ENCODE measurements at places on chromosomes 4 and X.
A peak's percentile ranks its signal among the peaks of the same experiment; 100 is the strongest.

DNA sequence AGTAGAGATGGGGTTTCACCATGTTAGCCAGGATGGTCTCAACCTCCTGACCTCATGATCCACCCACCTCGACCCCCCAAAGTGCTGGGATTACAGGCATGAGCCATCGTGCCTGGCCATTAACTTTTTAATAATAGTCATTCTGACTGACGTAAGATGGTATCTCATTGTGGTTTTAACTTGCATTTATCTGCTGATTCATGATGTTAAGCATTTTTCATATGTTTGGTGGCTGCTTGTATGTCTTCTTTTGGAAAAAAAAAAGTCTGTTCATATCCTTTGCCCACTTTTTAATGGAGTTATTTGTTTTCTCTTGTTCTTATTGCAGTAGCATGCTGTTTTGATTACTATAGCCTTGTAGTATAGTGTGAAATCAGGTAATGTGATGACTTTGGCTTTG, 45.8 kb downstream of the ANXA10 start:
- peak; percentile 90 for DNase-seq

GRCh38 chr4:128068918-128069317, 7.8 kb downstream of the LARP1B start:
- DNase-seq: peak; percentile 74

DNA sequence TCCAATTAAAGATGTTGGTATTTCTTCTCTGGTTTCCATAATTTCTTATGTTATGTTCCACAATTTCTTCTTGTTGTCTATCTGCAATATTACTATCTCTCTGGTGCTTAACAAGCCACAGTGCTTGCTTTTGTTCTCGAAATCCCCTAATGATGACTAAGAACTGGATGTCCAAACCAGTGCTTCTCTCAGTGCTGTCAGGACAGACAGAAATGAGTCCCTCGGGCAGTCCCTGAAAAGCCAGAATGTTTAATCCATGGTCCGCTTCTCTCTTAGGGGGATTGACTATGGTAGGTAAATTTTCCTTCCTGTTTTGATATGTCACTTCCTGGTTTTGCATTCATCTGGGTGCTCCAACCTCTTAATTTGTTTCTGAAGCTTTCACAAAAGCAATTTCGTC, 321.6 kb upstream of the PCDH10 start:
- DNase-seq: no peak

GRCh38 chr4:20422398-20422797, 170.7 kb downstream of the SLIT2 start:
- peak; percentile 78 for DNase-seq

- peak; percentile 58 for DNase-seq
Observed at GRCh38 chr4:20474119-20474518, 222.4 kb downstream of the SLIT2 start.

- peak; percentile 18 for DNase-seq
Observed at GRCh38 chrX:124085063-124085462, 123.6 kb downstream of the STAG2 start.

GRCh38 chr4:156705311-156705710, 266.3 kb downstream of the PDGFC start:
- peak; percentile 18 for DNase-seq

- peak; percentile 38 for DNase-seq
Observed at GRCh38 chrX:119055687-119056086, 17.1 kb upstream of the CT47C1 start.

DNA sequence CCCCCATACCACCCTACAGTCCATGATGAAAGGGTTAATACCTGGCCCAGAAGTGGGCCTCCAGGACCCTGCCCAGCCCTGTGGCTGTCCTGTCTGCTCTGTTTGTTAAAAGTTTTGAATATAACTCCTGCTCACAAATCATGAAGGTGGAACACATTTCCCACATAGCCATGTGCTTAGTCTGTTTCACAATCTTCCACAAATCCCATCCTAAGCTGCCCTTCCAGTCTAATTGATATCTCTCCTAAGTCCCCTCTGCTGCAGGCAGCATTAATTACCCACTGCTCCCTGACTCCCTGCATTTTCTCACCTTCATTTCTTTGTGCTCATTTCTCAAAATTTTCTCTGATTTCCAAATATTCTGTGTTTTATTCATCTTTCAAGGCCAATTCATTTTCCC, 142.6 kb downstream of the AASDH start:
- no peak for DNase-seq

- DNase-seq: peak; percentile 47
Observed at GRCh38 chr4:55385201-55385649, 10.5 kb upstream of the TMEM165 start.

- DNase-seq: peak; percentile 23
Observed at GRCh38 chr4:98148856-98149255, 5.6 kb upstream of the STPG2 start.

GRCh38 chr4:1864076-1865008, 6.9 kb upstream of the NSD2 start:
- DNase-seq: no peak

GRCh38 chrX:103637604-103638338, 9.0 kb downstream of the TCEAL1 start:
- no peak for DNase-seq

- DNase-seq: no peak
Observed at GRCh38 chr4:98614662-98615061, 43.7 kb downstream of the TSPAN5 start.

DNA sequence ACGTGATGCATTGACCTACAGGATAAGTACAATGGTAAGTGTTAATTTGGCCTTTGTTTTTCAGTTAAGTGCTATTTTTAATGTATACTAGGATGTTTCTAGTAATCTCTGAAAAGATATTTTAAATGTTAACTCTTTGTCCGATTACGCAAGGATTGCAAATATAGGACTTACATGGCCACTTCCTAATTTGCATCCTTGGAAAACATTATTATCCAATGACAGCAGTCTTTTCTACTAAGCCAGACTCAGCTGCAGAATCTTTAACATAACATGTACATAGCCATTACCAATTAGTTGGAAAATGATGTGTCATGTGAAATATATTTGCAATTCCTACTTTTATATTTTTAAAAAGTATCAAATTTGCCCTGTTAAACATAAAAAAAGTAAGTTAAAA, 124.7 kb downstream of the MID1 start:
- DNase-seq: no peak

DNA sequence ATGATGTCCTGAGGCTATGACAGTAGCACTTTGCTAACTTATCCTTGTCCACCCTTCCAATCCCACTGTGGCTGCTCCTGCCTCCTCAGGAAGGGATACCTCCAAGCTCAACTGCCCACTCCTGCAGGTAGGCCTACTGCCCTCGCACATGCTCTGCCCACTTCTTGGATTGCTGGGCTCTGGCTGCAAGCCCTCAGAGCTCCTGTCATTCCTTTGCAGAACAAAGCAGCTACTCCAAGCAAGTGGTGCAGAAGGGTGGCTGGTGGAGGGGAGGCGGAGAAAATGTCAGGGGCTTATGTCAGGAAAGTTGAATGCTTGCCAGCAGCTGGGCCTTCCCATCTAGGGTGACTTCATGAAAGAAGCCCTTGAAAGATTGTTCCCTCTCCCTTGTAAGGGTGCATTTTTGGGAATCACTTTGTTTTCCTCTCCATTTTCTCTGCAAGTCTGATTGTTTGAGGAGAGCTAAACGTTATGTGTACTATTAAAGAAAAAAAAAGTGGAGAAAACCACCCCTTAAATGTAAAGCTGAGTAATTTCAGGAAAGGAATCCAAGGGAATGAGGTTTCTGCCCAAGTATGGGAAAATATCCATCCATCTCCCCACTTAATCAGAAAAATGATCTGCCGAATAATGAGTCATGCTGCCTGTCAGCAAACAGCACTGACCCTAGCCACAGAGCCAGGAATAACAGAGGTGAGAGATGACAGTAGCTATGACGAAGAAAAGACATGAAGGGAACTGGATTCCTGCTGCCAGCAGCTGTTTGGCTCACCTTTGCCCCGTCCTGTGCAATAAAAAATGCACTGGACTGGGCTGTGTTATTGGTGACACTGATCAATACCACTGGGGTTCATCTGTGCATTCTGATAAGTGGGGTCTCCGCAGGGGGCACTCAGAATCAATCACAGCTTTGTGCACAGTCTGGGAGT, 102.0 kb downstream of the RTL5 start:
- DNase-seq: peak; percentile 73

DNA sequence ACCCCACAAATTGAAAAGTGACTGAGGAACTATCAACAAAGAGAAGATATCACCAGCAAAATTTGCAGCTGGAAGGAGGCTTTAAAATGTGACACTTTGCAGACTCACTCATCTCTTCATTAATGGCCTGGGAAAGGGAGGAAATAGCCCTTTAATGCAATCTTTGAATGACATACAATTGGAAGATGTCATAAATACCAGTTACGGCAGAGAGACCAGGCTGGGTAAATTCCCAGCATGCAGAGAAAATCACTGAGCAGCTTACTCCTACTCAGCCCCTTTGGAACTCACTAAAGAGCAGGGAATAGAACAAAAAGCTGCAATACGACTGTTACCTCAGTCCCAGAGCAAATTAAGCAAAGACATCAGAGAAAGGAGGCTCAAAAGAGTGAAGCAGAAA, 238.9 kb downstream of the HS3ST1 start:
- DNase-seq: no peak

GRCh38 chr4:38413524-38414341, 250.3 kb upstream of the KLF3 start:
- no peak for DNase-seq

GRCh38 chrX:154411981-154412340, 622 bp downstream of the TAFAZZIN start:
- peak; percentile 65 for DNase-seq

GRCh38 chrX:21374163-21374993, at the start of gene CNKSR2:
Gene CNKSR2, plus strand, starts transcription at chrX:21374418. Its CDS starts 480 bp downstream, at chrX:21374898.
- peak; percentile 2 for DNase-seq

DNA sequence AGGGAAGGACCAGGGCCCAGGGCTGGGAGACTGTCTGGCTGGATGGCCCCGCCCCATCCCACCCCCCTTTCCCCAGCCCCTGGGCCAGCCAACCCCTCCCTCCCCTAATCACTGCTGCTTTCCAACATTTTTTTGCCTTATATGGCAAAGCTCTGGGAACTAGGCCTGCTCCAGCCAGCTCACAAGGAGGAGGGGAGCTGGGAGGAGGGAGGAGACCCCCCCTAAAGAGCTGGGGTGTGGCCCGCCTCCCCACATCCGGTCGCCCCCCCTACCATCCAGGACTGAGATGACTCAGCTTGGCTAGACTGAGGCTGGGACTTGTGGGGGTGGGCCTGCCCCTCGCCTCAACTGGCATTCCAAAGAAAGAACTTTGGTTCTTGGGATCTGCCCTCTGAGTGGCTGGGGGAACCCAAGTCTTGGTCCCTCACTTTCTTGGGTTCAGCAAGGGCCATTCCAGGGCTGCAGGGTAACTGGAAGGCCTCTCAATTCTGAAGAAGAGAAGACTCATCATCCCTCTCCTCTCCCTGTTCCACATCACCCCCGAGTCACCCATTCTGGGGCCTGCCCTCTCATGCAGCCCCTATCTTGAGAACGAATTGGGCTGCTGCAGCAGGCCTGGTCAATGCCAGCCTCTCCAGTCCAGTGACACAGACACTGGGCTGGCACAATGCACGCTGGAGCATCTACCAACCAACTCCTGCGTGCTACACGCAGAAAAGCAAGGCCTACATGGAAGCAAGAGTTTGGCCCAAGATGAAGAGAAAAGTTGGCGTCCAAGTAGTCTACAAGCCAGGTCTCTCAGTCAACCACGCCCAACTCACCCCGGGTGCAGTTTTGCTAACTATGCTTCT, 4.8 kb downstream of the FLNA start:
- peak; percentile 97 for DNase-seq

GRCh38 chr4:95421869-95422268, 126.9 kb downstream of the UNC5C start:
- no peak for DNase-seq

DNA sequence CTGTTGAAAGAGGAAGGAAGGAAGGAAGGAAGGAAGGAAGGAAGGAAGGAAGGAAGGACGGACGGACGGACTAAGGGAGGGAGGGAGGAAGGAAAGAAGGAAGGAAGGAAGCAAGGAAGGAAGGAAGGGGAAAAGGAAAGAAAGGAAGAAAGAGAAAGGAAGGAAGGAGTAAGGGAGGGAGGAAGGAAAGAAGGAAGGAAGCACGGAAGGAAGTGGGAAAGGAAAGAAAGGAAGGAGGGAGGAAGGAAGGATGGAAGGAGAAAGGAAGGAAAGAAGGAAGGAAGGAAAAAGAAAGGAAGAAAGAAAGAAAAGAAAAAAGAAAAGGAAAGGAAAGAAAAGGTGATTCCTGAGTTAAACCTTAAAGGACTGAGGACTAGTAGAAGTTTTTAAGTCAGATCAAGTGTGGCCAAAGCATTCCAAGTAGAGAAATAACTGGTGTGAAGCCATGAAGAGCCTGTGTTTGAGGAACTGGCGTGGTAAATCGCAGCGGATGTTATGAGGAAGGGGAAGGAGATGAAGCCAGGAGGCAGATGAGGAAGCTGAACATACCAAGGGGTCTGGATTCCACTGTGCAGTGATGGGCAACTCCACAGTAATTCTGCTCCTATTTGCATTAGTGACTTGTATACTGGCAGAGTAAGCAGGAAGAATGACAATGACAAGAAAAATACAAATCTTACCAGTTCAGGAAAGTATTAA, 163.5 kb downstream of the MGST2 start:
- no peak for DNase-seq

DNA sequence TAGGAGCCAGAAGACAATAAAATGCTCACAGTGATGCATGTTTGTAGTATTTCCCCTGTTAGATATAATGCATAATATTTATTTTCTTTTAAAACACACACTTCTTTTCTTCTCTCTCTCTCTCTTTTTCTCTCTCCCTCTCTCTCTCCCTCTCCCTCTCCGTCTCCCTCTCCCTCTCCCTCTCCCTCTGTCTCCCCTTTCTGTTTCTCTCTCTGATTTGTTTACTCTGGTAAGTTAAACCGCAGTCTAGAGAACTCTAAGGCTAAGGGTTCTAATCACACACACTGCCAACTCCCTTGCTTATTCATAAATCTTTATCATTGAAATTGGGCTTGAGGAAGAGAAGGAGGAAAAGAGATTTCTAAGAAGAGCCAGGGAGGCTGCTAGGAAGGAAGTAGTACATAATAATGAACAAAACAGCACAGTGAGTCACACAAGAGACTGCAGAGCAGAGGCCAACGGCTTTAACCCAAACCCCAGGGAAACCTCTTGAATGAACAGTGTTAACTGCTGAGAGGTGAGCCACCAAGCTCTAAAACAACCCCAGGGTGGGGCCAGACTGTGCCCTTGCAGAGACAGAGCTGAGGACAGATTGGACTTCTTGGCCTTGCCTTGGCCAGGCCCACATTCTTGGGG, 9.1 kb upstream of the PHOX2B start:
- no peak for DNase-seq

DNA sequence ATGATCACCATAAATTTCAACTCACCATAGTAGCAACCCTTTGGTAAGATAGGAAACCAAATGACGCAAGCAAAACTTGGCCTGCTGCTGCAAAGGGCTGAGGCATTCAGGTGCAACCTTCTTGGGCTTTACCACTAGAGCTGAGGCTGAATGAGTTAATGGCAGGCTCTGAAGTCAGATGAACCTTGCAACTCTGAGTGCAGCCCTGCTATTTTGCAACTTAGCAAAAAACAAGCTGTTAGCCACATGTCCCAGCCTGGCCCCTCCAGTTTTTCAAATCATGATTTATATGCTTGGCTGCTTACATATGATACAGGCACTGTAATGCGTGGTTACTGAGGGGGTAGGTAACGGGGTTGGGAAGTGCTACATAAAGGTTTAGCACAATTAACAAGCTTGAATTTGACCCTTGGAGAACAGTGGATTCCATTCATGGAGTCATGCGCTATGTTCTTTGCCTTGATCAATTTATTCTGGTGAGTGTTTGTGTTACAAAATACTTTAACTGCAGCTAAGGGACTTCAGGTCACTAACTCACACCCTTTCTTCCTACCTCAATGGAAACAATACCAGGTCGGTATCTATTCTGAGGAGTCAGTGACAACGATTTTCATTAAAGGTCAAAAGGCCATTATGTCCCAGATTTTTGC, 80.5 kb upstream of the PPARGC1A start:
- DNase-seq: peak; percentile 14
